ENCODE measurements at places on chromosomes 12 and 14.

- no peak for DNase-seq
These were observed 166.0 kb upstream of the NOS1 start for GRCh38 chr12:117527479-117527855.

- no peak for DNase-seq
These were observed 115.7 kb downstream of the PLXNC1 start for GRCh38 chr12:94263905-94264561.

- DNase-seq = no peak
These were observed 201.2 kb downstream of the SLC41A2 start for GRCh38 chr12:104756901-104757300.

DNA sequence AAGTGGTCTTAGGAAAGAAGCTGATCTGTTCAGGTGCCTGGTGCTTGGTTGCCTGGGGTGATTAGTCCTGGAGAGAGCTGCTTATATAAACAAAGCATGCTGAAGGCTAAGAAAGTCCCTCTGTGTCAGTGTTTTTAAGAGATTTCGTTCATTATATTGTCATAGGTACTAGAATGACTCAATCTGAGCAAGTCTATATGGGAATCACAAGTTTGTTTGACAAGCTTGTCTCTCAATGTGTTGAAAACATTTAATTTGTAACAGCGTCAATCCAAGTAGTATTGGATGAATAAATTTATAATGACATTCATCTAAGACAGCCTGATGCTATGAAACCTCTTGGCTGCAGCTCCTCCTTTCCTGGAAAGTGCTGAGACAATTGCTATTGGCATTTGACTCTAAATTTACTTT lies 256.3 kb downstream of the TMTC2 start:
- no peak for DNase-seq

DNA sequence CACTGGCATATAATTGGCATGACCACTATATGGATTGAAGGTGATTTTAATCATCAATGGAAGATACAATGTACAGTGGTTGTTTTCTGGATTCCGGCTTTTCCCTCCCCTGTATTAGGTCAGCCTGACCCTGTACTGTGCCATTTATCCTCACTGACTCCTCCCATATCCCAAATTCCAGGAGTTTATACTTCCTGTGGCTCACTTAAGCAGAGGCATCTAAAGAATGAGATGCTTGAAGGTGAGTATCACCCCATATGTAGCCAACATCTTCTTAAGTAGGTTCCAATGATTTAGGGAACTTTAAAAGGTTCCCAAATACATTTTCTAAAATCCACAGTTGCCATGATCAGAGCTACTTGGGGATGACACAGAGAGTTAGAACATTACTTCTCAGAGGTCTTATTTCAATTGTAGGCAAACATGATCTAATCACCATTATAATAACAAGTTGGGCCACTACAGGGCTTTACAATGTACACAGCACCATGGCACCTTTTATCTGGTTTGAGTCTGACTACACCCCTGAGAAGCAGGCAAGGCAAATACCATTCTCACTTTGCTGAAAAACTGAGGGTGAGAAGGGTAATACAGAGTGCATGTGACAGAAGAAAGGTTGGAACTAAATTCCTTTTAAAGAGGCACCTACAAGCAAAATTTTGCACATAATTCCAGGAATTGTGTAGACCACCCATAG lies 212.3 kb upstream of the GARIN6 start:
- no peak for DNase-seq

DNA sequence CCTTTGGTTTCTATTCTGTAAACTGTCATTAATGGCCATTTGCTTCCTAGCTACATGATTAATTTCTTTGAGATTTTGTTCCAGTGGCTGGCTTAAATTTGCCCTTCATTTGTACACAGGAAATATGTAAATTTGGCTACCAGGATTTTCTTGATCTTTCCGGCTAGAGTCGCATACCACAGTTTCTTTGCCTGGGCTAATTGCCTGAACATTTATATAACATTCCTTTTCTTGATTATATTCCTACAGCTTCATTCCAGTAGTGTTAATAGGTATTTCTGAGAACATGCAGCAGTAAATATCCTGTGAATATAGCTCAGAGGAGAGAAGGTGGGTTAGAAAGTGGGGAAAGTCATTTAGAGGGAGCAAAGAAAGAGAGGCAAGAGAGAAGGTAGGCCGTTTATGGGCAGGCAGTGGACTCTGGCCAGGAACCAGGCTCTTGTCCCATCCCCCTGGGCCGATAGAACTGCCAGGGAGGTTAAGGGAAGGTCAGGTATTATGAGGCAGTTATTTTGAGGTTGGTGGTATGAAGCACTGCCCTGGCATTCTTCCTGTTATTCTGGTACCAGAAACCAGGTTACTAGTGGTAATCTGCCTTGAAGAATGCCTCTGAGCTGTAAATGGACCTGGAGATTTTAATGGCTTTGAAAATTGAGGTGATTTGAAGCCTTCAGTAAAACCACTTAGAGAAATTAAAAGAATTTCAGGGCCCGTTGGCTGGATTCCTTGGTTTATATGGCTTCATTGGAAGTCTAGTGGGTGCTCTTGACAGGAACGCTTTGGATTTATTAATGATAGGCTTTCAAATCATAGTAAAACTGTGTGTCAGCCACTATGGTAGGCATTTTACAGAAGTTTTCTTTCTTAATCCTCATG lies 4.4 kb downstream of the RNF10 start:
- no peak for DNase-seq

GRCh38 chr12:122681814-122682213 lies 21.3 kb downstream of the HCAR2 start:
- no peak for DNase-seq

GRCh38 chr14:96986256-96987085 lies 189.3 kb downstream of the VRK1 start:
- DNase-seq = no peak

- no peak for DNase-seq
These were observed 6.8 kb downstream of the KMT5A start for GRCh38 chr12:123390498-123391426.

DNA sequence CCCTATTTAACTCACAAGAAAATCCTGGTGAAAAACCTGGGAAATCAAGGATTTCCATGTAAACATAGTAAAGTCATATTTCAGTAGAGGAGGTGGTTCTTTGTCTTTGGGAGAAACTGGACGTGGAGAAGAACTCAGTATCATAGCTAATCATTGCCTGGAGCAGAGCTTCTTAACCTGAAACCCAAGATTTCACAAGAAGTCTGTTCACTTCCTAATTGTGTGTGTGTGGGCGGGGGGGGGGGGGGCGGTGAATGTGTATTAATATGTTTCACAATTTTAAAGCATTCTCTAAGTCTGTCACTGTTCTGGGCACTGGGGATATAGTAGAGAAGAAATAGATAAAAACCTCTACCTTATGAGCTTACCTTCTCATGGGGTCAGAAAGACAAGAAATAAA lies 96.7 kb upstream of the PPP4R3A start:
- DNase-seq = no peak

- DNase-seq = no peak
These were observed 1.2 kb downstream of the SLC2A13 start for GRCh38 chr12:40104461-40105264.

DNA sequence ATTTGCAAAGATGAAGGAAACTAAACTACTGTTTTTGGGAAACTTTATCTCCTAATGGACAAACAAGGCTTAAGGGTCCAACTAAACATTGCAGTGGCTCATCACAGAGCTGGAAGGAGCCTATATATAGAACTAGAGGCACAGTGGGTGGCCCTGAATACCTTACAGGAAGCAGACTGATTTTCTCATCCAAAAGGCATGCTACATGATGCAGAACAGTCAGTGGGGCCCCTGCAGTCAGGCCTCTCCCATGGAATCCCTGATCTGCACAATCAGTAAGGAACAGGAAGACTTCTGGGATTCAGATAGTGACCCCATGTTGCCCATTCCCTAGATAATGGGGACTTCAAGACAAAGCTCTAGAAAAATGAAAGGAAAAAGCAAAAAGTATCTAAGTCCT lies 1.9 kb upstream of the LLPH start:
- DNase-seq = no peak

DNA sequence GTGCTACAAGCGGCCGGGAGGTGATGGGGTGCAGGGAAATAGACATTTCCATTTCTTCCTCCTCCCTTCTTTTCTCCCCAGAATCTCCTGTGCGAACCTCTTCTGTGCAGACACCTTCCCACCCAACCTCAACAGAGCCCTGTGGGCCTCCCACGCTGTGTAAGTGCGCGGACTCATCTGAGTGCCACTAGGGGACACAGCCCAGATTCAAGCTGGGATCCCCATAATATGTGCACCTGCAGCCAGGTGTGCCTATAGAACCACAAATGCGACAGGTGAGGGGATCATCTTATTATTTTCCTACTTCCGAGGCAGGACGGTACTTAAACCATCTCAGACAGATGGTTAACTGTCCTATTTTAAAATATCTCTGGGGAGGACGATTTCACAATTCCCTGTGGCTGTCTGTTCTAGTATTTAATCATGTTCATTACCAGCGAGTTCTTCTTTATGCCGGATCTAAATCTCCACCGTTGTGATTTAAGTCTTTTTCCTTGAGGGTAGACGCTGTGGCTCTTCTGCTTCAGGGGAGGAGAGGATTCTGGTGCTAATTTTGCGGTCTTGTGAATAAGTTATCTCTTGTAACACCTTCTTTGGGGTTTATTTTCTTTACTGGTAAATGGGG lies 17.2 kb upstream of the CACNA1C start:
- no peak for DNase-seq

- no peak for DNase-seq
These were observed 2.1 kb downstream of the CFAP73 start for GRCh38 chr12:113151655-113152054.

DNA sequence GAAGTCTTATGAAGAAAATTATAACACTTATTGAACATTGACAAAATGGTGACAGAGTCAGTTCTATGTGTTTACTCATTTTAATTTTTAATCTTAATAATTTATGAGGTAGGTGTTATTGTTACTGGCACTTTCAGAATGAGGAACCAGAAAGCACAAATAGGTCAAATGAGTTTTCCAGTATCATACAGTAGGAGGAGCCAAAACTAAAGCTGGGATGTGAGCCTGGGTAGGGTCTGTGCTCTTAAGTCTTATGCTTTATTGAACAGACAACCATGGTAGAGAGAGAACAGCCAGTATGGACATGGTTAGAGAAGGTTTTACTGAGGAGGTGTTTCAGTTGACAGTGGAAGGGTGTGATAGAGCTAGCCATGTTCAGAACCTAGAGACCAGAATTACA lies 775.7 kb downstream of the TMTC2 start:
- DNase-seq = no peak

DNA sequence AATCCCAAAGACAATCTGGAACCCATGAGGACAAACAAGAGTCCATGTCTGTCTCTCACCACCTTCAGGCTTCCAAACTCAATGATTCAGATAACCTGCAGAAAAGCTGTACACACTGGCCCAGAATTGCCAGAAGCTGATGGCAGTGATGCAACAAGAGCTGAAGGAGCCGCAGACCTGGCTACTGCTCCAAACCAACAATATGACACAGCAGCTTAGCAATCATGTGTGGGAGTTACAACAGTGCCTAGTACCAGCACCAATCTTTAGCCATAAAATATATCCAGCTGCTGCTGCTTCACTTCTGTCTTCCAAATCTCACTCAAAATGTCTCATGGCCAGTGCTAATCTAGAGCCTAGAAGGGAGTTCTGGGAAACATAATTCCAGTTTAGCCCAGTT lies 22.0 kb downstream of the RPS6KA5 start:
- DNase-seq = no peak

- no peak for DNase-seq
These were observed 1.1 kb upstream of the UBC start for GRCh38 chr12:124915239-124916236.

DNA sequence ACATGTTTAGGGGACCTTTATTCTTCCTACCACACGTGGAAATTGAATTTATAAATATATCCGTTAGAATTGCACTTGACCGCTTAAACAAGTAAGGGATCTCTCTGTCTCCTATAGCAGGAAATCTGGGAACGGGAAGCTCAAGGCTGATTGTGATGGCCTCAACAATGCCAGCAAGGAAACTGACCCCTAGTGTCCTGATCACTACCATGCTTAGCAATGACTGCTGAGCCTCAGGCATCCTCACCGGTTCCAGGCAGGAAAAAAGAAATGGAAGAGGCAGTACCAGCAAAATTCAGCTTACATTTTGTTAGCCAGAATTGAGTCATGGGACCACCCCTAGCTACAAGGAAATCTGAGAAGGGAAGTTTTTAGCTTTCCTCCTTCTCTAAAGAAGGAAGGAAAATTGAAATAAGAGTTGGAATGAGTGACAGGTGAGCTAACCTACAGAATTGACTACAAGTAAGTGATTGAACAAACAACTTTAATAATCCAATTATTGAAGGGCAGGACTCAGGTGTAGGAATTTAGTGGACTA lies 43.9 kb upstream of the AMN1 start:
- no peak for DNase-seq

DNA sequence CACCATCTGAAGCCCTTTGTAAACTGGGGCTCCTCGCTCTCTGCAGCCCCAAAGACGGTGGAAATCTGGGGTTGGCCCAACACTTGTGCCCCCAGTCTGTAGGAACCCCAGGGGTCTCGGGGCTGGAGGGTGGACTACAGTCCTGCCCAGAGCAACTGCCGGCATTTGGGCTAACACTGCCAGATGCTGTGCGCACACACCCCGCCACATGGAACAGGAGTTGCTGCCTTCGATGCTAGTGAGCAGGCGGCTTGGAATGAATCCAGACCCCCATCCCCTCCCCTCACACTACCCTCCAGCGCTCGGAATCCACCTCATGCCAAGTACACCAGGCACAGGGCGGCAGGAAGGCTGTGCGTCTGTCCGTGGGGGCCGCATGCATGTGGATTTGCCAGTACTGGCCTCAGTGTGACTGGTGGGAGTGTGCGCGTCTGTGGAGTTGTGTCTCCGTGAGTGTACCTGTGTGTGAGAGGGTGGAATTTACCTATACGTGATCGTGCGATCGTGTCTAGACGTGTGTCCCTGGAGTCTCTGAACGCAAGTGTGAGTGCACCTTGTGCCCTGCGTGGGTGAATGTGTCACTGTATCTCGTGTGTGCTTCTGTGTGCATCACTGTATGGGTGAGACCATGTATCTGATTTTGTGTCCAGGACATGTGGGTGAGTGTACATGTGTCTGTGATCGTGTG lies 5.1 kb downstream of the LHX5 start:
- no peak for DNase-seq

DNA sequence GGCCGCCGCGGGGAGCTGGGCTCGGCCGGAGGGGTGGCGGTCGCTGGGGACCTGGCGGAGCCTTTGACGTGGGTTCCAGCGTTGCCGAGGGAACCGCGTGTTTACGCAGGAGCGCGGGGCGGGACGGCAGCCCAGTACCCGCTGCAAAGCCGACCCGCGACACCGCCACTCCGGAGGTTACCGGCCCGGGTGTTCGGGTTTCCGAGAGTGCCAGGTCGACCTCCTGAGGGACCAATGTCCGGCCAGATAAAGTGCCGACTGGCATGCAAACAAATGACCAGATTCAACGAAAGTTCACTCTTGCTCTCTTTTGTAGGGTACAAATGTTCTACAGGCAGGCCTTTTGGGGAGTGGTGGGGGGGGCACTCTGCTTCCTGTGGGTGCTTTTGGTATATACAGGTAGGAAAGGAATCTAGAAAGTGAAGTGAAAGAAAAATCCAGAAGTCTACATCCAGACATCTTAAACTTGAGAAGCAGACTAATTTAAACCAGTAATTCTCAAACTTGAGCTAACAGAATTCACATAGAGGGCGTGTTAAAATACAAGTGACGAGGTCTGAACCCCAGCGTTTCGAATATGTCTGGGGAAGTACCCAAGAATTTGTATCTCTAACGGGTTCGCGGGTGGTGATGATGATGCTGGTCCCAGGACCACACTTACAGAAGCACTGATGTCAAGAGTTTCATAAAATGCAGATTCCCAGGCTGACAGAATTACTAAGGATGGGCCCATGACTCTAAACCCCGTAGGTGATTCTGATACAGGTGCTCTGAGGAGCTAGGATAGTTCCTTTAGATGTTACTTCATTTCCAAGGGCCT lies at the start of gene GPR135:
Gene GPR135, minus strand, starts transcription at position 65 of the 820 bp plus-strand sequence. CDS start 154 bp downstream, outside the sequence.
- DNase-seq = no peak

- no peak for DNase-seq
These were observed 10.6 kb downstream of the TMED10 start for GRCh38 chr14:75165586-75166391.

All from stimulated activated CD8-positive, alpha-beta memory T cell treated with anti-CD3 and anti-CD28 coated beads, Interleukin-4, amount 100 ng/mL, for 1 hour (primary cell).